ENCODE measurements at places on chromosomes 2 and 18. TPM values are rescaled to one million over a fixed set of nuclear protein-coding genes. Genes with fewer than 3 reads are reported as not detected.

FLACC1 gene
- total RNA-seq, result 3.3 TPM

MYCN gene
- total RNA-seq, result 5.0 TPM

SP9 gene
- total RNA-seq, result not detected

POTEJ gene
- not detected for total RNA-seq

BOK gene
- 16.5 TPM for total RNA-seq

TDRD15 gene
- total RNA-seq, result 0.83 TPM

NOL4 gene
- total RNA-seq, result not detected

OXER1 gene
- total RNA-seq, result 25.0 TPM

MAP3K19 gene
- total RNA-seq, result not detected

G6PC2 gene
- not detected for total RNA-seq

TEKT4 gene
- not detected for total RNA-seq

GATA6 gene
- total RNA-seq, result 118 TPM

ACMSD gene
- total RNA-seq, result 1.2 TPM

- DNase-seq, result no peak
Observed at GRCh38 chr2:60535685-60536312, 17.7 kb downstream of the BCL11A start.

- DNase-seq, result no peak
Observed at GRCh38 chr2:137500599-137500998, 463.7 kb upstream of the HNMT start.

GRCh38 chr18:32930695-32931301, 158.0 kb upstream of the KLHL14 start:
- DNase-seq, result no peak

GRCh38 chr18:28176698-28176947, 307 bp downstream of the CDH2 start:
- DNase-seq, result no peak

- DNase-seq, result peak; percentile 17
Observed at GRCh38 chr18:75133721-75134610, 75.0 kb downstream of the PTGR3 start.

DNA sequence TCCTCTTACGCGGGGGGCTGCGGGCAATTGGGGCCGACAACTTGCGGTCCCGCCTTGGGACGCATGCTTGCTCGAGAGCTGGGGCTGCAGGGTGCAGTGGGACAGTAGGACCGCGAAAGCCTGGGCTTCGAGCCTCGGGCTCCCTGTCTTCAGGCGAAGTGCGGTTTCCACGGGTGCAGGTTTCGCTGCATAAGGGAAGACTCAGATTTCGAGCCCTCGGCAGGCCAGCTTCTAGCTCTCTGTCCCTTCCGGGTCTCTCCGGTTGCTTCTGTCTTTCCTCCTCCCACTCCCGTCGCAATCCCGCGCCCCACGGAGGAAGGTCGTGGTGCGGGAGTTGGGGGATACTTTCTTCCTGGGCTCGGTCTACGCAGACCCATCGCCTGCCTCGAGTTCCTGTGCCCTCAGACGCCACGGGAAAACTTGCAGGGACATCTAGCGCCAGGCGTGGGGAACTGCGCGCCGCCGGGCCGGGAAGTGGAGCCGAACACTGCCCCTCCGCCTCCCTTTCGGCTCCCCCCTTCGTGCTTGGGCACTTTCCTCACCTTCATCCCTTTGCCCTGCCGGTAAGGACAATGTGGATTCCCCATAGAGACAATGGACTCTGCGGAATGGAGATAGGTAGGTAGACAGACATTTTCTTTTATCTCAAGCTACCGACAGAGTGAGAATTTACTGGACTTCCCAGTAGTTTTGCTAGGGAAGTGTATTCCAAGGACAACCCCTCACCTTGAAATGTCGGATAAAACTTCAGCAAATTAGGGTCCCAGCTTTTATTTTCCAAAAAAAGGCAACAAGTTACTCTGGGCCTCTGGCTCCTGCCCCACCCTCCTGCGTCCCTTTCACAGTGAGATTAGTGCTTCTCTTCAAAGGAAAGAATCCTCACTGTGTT, 4.2 kb upstream of the HOXD13 start:
- DNase-seq, result peak; percentile 68

DNA sequence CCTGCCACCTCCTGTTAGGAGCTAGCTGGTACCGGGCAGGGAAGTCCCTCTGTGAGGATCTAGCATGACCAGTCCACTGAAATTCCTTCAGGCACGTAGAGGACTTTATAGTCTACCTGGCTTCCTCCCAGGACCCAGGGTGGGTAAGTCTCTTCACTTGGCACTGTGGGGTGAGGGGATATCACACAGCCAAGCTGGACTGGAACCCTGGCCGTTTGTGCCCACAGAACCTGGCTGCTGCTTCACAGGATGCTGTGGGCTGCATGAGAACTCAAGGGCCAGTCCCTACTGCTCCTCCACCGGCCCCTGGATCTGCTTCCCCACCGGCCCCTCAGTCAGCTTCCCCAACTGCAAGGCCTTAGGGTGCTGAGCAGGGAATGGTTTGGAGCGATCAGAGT, 35.8 kb downstream of the HS1BP3 start:
- peak; percentile 44 for DNase-seq

GRCh38 chr2:241199897-241200821, 11.7 kb downstream of the ANO7 start:
- no peak for DNase-seq

DNA sequence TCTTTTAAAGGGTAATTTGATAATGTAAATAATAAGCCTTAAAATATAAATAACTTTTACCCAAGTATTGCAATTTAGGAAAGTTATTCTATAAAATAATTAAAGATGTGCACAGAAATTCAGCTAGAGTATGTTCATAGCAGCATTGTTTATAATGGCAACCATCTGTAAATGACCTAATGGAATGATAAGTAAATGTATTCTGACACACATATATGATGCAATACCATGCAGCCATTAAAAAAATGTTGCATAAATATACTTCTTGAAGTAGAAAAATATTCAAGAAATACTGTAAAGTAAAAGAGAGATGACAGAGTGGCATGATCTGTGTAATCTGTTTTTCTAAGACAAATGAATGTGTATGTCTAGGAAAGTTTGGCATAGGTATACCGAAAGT, 545.7 kb downstream of the ZEB2 start:
- no peak for DNase-seq

- no peak for DNase-seq
Observed at GRCh38 chr2:190328573-190329147, 9.0 kb upstream of the HIBCH start.

- DNase-seq, result no peak
Observed at GRCh38 chr2:100936070-100936741, 65.9 kb upstream of the RPL31 start.

GRCh38 chr2:58598171-58598570, 357.0 kb upstream of the FANCL start:
- no peak for DNase-seq
